ENCODE measurements at places on chromosomes 4 and X.

GRCh38 chr4:25011135-25011866 is 19.4 kb downstream of the LGI2 start:
- no peaks in the 10 kb centered on the region for H3K27me3 ChIP-seq
- no peak overlapping the region for H3K27ac ChIP-seq
- H3K4me3 ChIP-seq = no peak overlapping the region
- H3K4me1 ChIP-seq = no peaks in the 10 kb centered on the region
- DNase-seq = no peak

DNA sequence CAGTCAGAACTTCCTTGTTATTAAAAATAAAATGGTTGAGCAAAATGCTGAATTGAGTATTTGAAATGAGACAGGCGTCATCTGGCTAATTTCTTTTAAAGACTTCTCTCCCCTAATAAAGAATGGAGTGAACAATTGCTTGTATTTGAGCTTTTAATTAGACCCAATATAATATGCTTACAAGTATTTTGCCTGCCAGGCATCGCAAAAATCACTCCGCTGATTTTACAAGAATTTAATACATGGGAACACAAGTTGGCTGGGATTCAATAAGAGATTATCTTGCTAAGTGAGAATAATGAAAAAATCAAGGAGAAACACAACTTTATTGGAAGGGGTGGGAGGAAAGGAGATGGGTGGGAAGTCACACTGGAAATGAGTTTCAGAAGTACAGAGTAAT is 52.3 kb downstream of the KLF3 start:
- H3K27me3 ChIP-seq = no peaks in the 10 kb centered on the region

GRCh38 chr4:61273233-61273632 is 73.1 kb downstream of the ADGRL3 start:
- no peak overlapping the region for H3K27ac ChIP-seq
- no peak for DNase-seq
- H3K4me1 ChIP-seq = no peaks in the 10 kb centered on the region

DNA sequence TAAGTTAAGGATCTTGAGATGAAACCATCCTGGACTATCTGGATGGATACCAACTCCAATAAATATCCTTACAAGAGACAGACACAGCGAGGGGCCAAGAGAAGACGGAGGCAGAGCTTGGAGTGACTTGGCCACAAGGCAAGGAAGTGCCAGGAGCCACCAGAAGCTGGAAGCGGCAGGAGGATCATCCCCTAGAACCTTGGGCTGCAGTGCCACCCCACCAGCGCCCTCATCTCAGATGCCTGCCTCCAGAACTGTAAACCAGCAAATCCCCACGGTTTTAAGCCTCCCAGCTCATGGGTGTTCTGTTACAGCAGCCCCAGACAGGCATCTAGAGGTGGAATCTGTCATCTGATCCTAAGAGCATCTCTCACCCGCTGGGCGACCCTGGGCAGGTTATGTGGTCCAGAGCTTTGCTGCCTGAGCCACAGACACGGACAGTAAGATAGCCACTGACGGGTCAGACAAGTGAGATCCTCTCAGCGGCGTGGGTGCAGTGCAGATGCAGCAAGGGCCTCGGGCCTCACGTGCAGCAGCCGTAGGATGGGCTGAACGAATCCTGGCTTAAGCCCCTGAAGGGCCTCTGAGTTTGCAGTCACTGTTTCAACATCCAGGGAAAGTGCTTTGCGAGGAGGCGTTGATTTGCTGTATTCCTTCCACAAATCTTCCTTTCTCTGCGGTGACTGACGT is 25.1 kb upstream of the MXD4 start:
- peaks cover 33% of the 10 kb centered on the region for H3K4me1 ChIP-seq
- no peaks in the 10 kb centered on the region for H3K36me3 ChIP-seq
- DNase-seq = no peak
- no peak overlapping the region for H3K27ac ChIP-seq

- H3K36me3 ChIP-seq = no peaks in the 10 kb centered on the region
- peaks cover 10% of the 10 kb centered on the region for H3K4me1 ChIP-seq
- peaks cover 4% of the 10 kb centered on the region for H3K27me3 ChIP-seq
- no peak overlapping the region for H3K27ac ChIP-seq
- no peak overlapping the region for H3K4me3 ChIP-seq
These were observed 55.0 kb upstream of the AP1S2 start for GRCh38 chrX:15909605-15910004.

DNA sequence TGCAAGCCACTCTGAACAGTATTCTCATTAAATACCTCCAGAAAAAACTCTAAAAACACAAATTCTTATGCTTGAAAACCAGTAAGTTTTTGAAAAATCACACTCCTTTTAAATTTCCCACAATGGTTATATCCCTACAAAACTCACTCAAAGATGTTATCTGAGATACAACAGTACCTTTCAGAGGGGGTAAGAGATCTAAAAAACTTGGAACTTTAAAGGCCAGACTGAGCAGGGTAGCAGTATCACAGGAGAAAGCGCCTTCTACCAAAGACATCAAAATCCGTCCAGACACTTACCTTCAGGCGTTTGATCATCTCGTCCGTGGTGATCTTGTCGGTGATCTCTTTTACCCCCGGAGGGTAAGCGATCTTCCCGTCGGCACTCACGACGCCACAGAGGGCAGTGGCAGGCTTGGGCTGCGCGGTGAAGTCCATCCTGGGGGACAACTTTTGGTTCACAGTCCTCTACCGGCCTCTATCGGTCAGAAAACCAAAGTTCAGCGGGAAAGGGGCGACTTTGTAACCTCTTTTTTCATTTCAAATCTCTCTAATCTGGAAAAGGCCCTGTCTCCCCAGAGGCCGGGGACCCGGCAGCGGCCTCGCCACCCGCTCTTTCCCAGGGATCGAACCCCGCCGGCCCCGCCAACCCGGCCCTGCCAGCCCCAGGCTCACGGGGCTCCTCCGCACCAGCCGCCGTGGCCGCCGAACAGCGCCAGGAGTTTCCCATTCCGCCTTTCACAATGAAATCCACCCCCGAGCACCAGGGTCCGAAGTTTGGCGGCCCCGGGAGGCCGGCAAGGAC is 1.4 kb downstream of the PDS5A start:
- H3K4me1 ChIP-seq = peaks cover 47% of the 10 kb centered on the region
- H3K36me3 ChIP-seq = peaks cover 30% of the 10 kb centered on the region
- H3K27me3 ChIP-seq = no peaks in the 10 kb centered on the region

GRCh38 chr4:3524920-3525319 is 7.3 kb downstream of the LRPAP1 start:
- peak overlapping the region; percentile 49 for H3K27ac ChIP-seq
- DNase-seq = no peak
- peaks cover 10% of the 10 kb centered on the region for H3K4me1 ChIP-seq
- no peaks in the 10 kb centered on the region for H3K27me3 ChIP-seq
- H3K36me3 ChIP-seq = peaks cover 6% of the 10 kb centered on the region

GRCh38 chr4:73648478-73648877 is 28.2 kb upstream of the RASSF6 start:
- H3K27ac ChIP-seq = no peak overlapping the region
- no peak overlapping the region for H3K4me3 ChIP-seq
- no peaks in the 10 kb centered on the region for H3K36me3 ChIP-seq
- no peaks in the 10 kb centered on the region for H3K4me1 ChIP-seq
- DNase-seq = no peak

DNA sequence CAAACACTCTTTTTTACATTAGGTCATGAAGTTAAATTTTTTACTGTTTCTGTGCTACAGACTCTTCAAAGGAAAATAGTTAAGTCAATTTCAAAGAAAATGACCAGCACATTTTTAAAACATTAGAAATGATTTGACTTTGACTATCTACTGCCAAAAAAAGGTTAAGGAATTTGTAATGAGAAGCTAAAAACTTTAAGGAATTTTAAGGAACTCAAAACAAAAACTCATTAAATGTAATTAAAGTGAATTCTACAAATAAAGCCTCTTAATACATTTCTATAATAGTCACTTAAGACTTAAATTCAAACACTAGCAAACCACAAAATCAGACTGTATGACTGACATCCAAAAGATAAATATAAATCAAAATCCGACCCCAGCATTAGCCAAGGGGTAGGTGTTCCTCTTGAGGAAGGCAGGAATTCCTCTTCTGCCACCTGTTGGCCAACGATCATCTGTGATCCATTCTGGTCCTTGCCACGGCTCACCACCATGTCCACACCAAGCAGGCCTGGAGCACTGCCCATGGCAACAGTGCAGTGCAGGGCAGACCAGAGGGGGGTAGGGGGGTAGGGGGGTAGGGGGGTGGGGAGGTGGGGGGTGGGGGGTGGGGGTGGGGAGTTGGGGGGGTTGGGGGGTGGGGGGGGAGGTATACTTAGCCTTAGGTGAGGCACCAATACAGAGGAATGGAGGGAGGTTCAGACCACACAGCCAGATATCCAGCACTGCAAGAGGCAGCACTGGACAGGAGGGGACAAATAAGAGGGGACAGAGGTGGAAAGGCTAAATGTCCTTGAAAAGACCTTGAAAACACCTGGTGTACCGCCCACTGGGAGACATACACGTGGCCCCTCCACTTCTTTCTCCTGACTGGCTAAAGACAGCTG is 287.4 kb downstream of the CHIC1 start:
- no peak overlapping the region for H3K4me3 ChIP-seq
- H3K27ac ChIP-seq = no peak overlapping the region
- DNase-seq = no peak
- H3K27me3 ChIP-seq = no peaks in the 10 kb centered on the region

DNA sequence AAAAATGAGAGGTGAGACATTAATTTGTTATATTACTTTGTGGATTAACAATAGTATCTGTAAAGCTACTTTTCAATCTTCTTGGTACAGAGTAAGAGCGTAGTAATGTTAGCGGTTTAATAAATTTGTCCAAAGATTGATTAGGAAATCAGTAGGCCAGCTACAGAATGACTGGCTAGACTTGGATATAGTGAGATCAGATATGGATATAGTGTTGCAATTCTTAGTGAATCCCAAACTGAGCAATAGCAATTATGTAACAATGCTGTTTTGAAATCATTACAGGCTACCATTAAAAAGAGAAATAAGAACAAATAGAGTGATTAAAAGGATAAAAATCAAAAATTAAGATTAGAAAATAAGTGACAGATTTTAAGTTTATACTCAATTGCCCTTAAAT is 847 bp upstream of the UGT2A2 start:
- no peaks in the 10 kb centered on the region for H3K36me3 ChIP-seq
- no peak for DNase-seq
- H3K4me1 ChIP-seq = no peaks in the 10 kb centered on the region

DNA sequence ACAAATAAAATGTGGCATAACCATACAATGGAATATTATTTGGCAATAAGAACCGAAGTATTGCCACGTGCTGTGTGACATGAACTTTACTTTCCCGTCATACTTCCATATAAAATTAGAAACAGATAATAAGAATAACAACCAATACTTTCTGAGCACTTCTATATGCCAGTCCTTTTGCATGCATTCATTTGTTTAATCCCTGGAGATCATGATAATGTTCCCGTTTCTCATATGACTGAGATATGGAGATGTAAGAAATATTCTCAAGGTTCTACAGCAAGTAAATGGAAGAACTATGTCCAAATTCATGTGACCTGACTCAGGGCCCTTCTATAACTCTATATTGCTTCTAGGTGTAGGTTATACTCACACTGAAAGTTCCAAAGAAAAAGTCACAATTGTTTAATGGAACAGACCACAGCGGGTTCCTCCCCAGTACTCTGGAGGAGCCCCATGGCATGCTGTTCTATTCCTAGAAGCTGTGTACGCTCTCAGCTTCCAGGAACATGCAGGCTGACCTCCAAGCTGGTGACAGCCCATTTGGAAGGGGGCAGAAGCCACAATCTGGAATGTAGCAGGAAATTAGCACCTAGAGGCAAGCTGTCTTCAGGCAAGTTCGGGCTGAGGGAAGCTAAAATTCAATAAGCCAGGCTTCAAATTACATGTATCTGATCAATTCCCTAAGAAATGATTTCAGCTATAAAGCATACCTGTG is 31.5 kb downstream of the QDPR start:
- peaks cover 9% of the 10 kb centered on the region for H3K36me3 ChIP-seq
- peaks cover 7% of the 10 kb centered on the region for H3K4me1 ChIP-seq
- no peaks in the 10 kb centered on the region for H3K27me3 ChIP-seq
- no peak for DNase-seq
- no peak overlapping the region for H3K27ac ChIP-seq

- DNase-seq = peak; percentile 17
- peaks cover 33% of the 10 kb centered on the region for H3K4me1 ChIP-seq
- H3K36me3 ChIP-seq = peaks cover 4% of the 10 kb centered on the region
These were observed 364.9 kb downstream of the ZNF674 start for GRCh38 chrX:46180258-46180687.

DNA sequence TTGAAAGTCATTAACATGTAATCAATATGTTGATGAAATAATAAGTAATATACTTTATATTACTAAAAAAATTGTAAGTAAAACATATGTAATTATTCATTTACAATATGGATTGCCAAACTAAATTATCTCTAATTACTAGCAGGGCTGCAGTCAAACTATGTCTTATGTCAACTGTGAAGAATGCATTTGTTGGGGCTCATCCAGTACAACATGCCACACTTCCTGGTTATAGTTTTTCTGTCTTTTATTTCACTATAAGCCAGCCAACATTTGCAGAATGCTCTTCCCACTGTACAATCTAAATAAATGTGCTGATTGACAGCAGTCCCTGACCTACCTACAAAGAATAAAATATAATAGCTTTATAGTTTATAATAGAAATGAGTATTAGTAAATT is 975.4 kb upstream of the NDST4 start:
- no peak overlapping the region for H3K4me3 ChIP-seq
- H3K27me3 ChIP-seq = no peaks in the 10 kb centered on the region

DNA sequence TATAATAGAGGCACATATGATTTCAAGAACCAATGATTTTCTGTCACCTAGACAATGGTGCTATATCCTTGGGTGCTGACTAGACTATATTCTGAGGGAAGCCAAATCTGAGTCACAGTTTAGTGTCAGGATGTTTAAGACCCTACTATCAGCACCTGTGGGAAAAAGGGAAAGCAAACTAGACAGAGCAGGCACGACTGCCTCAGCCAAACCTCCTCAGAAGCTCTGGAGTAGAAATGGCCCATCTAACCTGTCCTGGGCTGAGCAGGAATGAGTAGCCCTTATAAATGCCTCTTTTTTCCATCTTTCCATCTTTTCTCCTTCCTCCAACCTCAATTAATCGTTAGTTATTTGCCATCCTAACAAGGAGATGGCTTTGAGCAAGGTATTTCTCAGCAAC is 80.4 kb upstream of the TECRL start:
- no peaks in the 10 kb centered on the region for H3K27me3 ChIP-seq
- no peaks in the 10 kb centered on the region for H3K4me1 ChIP-seq
- H3K36me3 ChIP-seq = no peaks in the 10 kb centered on the region
- no peak for DNase-seq

GRCh38 chr4:1357356-1358248 is 10.6 kb downstream of the UVSSA start:
- no peak overlapping the region for H3K27ac ChIP-seq
- no peak overlapping the region for H3K4me3 ChIP-seq
- no peak for DNase-seq
- no peaks in the 10 kb centered on the region for H3K27me3 ChIP-seq

GRCh38 chr4:100895556-100896197 is 377.9 kb upstream of the EMCN start:
- H3K27ac ChIP-seq = no peak overlapping the region
- H3K4me1 ChIP-seq = peaks cover 14% of the 10 kb centered on the region
- no peaks in the 10 kb centered on the region for H3K27me3 ChIP-seq
- peak overlapping the region; percentile 59 for H3K4me3 ChIP-seq
- H3K36me3 ChIP-seq = no peaks in the 10 kb centered on the region

GRCh38 chrX:24266996-24267395 is 46.9 kb downstream of the SUPT20HL2 start:
- peaks cover 2% of the 10 kb centered on the region for H3K36me3 ChIP-seq
- peaks cover 11% of the 10 kb centered on the region for H3K4me1 ChIP-seq
- H3K4me3 ChIP-seq = no peak overlapping the region
- DNase-seq = no peak
- H3K27me3 ChIP-seq = peaks cover 3% of the 10 kb centered on the region

All from activated naive CD8-positive, alpha-beta T cell treated with anti-CD3 and anti-CD28 coated beads, Interleukin-2, amount 50 U/mL, for 24 hours (primary cell).